Endodermal cell (in vitro differentiated cells): ENCODE measurements at places on chromosomes 16 and 17. TPM values are rescaled to one million over a fixed set of nuclear protein-coding genes. Genes with fewer than 3 reads are reported as not detected.

DNA sequence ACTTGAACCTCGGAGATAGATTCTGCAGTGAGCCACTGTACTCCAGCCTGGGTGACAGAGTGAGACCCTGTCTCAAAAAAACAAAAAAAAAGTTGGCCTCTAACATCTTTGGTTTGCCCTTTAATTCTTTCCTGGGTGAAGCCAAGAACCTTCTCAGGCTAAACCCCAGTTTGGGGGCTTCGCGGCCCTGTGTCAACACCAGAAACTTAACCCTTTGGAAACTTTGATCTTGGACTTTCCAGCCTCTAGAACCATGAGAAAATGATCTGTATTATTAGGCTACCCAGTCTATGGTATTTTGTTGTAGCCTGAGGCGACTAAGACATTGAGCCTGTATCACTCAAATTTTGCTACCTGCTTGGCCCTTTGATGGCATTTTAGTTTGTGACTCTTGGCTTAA is 86.2 kb downstream of the CDC27 start:
- no peaks in the 10 kb centered on the region for H3K36me3 ChIP-seq
- DNase-seq, result no peak
- H3K4me3 ChIP-seq, result no peak overlapping the region
- no peak overlapping the region for H3K27ac ChIP-seq
- H3K27me3 ChIP-seq, result no peaks in the 10 kb centered on the region

DNA sequence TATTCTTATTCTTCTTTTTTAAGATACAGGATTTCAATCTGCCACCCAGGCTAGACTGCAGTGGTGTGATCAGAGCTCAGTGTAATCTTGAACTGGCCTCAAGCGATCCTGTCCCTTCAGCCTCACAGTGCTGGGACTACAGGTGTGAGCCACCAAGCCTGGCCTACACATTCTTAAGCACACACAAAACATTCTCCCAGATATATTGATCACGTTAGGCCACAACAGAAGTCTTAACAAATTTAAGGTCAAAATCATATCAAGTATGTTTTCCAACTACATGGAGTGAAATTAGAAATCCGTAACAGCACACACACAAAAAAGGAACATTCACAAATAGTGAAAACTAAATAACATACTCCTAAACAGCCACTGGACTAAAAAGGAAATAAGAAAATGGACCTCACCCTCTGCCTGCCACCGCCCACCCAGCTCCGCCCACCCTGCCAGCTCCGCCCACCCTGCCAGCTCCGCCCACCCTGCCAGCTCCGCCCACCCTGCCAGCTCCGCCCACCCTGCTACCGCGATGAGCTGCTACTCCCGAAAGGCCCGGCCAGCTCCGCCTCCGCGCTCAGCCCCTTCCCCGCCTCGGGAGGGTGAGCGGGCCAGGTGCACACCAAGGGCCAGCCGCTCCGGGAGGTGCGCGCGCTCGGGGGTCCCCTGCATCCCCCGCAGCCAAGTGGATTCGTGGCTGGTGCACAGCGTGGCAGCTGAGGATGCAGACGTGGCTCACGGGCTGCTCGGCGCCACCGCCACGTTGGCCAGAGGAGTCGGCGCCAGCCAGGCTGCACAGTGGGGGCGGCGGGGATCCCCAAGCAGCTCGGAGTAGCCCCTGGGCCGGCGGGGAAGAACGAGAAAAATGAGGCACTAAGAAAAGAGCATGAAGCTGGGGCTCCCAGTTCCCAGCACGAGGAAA is 41.2 kb downstream of the C16orf87 start:
- peak; percentile 94 for DNase-seq
- H3K36me3 ChIP-seq, result peaks cover 5% of the 10 kb centered on the region
- peaks cover 7% of the 10 kb centered on the region for H3K4me1 ChIP-seq
- H3K27ac ChIP-seq, result no peak overlapping the region
- no peaks in the 10 kb centered on the region for H3K27me3 ChIP-seq
- no peak overlapping the region for H3K4me3 ChIP-seq

DNA sequence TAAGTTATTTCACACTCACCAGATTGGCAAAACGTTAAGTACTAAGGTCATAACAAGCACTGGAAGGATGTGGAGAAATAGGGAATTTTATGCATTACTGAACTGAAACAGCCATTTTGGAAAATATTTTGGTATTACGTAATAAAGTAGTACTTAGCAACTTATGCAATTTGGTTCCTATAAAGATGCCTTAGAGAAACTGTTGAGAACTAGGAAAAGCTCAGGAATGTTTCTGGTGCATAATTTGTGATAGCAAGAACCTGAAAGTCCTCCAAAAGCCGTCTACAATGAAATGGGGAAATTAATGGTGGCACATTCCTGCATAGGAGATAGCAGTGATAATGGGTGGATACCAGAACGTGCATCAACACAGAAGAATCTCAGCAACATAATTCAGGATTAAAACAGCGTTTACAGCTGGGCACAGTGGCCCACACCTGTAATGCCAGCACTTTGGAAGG is 472.5 kb downstream of the WWOX start:
- no peak overlapping the region for H3K4me3 ChIP-seq
- no peaks in the 10 kb centered on the region for H3K4me1 ChIP-seq
- no peak for DNase-seq
- peaks cover 3% of the 10 kb centered on the region for H3K36me3 ChIP-seq

Gene TLCD3A
- 25.2 to 28.8 TPM (median 27.6 TPM) in 3 replicates for total RNA-seq
